HEK293T (cell line): ENCODE measurements at places on chromosomes 3 and 15.

DNA sequence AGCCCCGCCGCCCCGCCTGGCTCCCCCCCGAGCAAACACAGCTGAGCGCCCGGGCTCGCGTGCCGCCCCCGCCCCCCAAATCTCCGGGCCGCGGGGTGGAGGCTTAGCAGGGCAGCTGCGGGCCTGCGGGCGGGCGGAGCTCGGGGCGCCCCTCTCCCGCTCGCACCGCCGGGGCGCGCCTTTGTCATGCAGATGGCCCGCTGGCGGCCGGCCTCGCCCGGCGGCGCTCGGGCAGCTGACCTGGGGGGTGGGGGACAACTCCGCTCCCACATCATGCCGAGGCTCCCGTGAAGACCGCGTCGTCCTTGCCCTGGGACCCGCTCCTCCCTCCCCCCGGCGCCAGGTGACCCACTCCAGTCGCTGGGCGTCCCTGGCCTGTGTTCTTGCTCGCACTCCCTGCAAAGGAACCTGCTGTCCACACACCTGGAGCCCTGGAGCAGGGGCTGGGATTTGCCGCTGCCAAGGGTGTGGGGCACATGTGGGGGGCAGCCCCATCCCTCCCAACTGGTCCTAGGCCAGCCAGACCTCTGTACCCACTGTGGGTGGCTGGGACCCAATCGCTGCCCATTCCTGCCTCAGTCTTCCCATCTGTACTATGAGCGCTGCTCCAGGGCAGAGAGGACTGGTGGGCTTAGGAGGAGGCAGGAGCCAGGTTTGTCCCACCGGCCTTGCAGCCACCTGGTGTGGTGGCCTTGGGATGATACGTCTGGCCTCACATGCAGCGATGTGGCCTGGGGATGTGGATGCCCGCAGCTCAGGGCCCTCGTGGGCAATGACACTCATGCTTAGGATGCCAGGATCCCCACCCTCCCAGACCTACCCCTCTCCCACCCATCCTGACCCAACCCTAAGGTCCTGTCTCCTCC, 33.5 kb downstream of the DNAJB8 start:
- no peak for DNase-seq

- DNase-seq, result peak; percentile 71
Measured at GRCh38 chr15:52295421-52296001, at the start of gene MYO5C. MYO5C (minus strand) TSS chr15:52295804; CDS start chr15:52295636, 168 bp downstream.

DNA sequence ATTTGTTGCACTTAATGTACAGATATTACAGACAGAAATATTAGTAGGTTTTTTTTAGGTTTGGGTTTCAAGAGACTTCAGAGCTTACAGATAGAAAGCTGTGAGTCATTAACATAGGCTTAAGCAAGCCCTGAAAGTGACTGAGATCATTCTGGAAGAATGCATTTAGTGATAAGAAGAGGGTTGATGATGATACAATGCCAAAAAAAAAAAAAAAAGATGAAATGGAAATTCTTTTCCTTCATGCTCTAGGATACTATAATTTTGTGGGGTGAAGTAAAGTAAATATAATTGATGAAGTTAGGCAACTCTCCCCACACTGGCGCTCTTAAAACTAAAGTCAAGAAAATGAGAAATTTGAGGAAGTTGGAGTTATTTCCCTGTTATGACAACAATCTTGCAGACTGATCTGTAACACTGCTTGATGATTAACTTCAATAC, 169.4 kb upstream of the ZNF385D start:
- no peak for DNase-seq

- DNase-seq, result no peak
Measured at GRCh38 chr3:137695351-137695750, 68.8 kb upstream of the SOX14 start.

GRCh38 chr15:71713191-71713809, 97.1 kb upstream of the NR2E3 start:
- no peak for DNase-seq

GRCh38 chr15:42371096-42371495, 11.8 kb downstream of the CAPN3 start:
- DNase-seq, result no peak

- no peak for DNase-seq
Measured at GRCh38 chr3:46927718-46928073, 48.8 kb downstream of the CCDC12 start.

GRCh38 chr3:178522200-178523052, 13.8 kb upstream of the KCNMB2 start:
- no peak for DNase-seq

GRCh38 chr15:91921188-91921842, 67.8 kb downstream of the SLCO3A1 start:
- DNase-seq, result no peak

- no peak for DNase-seq
Measured at GRCh38 chr3:185207481-185207880, 46.4 kb downstream of the EHHADH start.

DNA sequence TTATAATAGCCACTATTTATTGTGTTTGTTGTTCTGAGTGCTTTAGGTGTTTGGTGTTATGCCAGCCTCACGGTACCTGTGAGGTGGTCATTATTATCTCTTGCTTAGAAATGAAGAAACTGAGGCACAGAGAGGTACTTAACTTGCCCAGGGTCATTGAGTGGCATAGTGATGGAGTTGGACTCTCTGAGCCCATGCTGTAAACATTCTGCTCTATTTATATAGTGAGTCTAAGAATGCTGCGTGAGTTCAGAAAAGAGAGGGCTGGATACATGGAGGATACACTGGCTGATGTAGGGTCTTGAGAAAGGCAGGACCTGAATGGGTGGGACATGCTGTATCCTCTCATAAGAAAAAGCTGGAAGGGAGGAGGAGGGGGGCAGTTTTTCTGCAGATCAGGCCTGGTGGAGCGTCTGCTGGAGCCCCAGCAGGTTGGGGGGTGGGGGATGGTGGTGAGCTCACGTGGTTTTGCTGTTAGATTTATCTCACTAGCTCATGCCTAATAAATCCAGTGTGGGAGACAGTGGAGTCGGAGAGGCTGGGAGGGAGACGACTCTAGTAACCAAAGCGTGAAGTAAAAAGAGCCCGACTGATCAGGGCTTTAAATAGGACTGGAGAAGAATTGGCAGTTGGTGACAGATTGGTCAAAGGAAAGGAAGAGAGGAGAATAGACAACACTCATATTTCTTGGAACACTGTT, 16.0 kb downstream of the MED12L start:
- DNase-seq, result peak; percentile 44

GRCh38 chr3:150248116-150248887, 159.8 kb upstream of the TSC22D2 start:
- no peak for DNase-seq
